ENCODE measurements at places on chromosomes 16 and 17.

DNA sequence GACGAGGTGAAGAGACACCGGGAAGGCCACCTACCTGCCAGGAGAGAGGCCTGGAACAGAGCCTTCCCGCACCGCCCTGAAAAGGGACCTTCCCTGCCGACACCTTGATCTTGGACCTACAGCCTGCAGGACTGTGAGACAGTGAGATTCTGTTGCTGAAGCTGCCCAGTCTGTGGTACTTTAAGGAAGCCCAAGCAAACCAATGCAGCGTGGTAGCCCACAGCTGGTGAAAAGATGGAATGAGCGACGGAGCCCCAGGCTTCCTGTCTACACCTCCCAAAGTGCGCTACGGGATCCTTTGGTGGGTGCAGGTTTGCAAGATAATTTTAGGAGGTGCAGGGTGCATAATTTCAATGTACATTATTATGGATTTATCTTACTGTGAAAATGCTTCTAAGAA, 33.9 kb downstream of the TNFRSF13B start:
- DNase-seq, result no peak

DNA sequence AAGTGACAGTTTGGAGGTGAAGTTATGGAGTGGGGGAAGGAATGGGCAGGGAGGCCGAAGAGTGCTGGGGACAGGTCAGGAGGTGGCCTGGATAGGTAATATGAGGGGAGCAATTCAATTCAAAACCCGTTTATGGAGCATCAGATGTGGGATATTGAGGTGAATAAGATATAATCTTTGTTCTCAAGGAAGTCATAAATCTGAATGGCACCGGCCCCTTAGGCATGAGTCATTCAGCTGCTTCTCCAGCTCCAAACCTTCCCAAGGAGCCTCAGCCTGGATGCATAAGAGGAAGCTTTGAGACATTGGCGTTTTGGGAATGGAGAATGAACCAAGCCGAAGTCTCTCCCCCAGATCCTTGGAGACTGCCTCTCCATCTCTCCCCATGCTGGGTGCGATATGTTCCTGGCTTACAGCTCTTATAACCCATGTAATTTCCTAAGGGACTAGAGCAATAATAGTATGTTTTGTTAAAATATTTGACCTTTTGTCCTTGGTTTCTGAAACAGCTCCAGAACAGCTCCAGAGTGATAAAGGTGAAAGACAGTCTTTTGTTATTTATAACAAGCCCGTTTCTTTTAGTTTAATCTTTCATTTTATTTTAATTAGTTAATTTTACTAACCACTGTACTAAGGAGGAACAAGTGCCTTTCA, 1.7 kb downstream of the TUBG2 start:
- no peak for DNase-seq

- peak; percentile 73 for DNase-seq
Measured at GRCh38 chr17:77440560-77440981, 299.8 kb downstream of the SEC14L1 start.

GRCh38 chr17:68566442-68566738, 34.8 kb downstream of the FAM20A start:
- no peak for DNase-seq

GRCh38 chr17:18382441-18383078, 5.0 kb downstream of the EVPLL start:
- no peak for DNase-seq

DNA sequence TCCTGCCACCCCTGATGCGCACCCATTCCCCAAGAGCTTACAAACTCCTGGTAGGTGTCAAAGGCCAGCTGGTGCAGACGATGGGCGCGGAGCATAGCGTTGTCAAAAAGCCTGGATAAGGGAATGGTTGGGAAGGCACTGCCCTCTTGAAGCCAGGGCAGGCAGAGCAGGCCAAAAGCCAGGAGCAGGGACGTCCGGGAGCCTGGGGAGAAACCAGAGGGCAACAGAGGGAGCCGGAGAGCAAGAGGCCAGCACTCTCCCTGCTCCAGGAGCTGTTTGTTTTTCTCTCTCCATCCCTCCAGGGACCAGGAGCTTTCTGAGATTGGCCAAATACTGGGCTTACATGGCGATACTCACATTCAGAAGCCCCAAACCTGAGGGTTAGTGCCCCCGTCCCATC, 334 bp downstream of the GH1 start:
- DNase-seq, result no peak

DNA sequence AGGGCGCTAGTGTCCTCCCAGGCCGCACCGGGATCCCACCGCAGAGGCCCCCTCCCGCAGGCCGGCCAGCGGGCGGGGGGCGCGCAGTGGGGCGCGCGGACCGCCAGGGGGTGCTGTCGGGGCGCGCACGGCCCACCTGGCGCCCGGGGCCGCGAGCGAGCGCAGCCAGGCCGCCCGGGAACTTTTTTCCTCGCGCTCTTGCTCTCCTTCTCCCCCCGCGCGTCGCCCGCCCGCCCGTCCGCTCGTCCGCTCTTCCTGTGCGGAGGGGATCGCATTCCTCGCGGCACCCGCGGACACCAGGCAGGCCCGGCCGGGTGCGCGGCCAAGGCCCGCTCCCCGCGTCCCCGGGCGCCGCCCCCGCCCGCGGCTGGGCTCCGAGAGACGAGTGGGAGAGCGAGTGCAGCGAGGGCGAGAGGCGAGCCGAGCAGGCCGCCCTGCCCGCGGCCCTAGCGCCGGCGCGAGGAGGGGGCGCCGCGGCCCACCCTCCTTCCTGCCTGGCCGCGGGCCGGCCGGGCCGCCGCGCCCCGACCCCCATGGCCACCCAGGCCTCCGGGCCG, at the start of gene RAI1:
TSS of gene RAI1 (plus strand) at position 272 of the 557 bp plus-strand sequence. CDS start 111,491 bp downstream, outside the sequence.
- peak; percentile 78 for DNase-seq

- DNase-seq, result no peak
Measured at GRCh38 chr16:24074574-24074973, 181.6 kb upstream of the CACNG3 start.

Measured in naive B cell (primary cell).